Upper lobe of left lung (tissue), 6 donors: ENCODE measurements at places on chromosomes 1 and 21.

DNA sequence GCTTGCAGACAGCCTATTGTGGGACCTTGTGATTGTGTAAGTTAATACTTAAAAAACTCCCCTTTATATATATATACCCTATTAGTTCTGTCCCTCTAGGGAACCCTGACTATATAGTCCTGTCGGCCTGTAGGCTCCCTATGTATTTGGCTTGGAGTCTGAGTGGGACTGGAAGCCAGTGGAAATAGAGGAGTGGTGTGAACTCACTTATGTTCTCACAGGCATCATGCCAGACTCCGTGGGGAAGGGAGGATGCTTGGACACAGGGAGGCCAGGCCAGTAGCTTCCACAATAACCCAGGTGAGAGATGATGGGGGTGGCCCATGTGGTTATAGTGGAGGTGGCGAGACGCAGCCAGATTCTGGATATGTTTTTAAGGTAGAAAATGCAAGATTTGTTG lies 136.7 kb upstream of the SYT6 start:
- no peak for DNase-seq

- DNase-seq, result no peak
Measured at GRCh38 chr1:86064899-86065298, 91.7 kb downstream of the COL24A1 start.

DNA sequence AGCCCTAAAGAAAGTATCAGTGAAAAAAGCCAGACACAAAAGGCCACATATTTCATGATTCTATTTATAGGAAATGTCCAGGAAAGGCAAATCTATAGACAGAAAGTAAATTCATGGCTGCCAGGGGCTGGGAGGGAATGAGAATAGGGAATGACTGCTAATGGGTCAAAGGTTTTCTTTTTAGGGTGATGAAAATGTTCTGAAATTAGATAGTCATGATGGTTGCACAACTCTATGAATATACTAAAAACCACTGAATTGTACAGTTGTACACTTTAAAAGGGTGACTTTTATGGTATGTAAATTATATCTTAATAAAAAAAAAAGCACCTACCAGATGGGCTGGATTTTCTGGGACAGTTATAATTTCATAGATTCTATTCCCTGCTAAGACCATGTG lies 114.8 kb downstream of the CNIH3 start:
- DNase-seq, result no peak

GRCh38 chr1:225768662-225769426 lies 8.8 kb upstream of the SRP9 start:
- DNase-seq, result no peak

- no peak for DNase-seq
Measured at GRCh38 chr1:245277276-245277675, 122.5 kb downstream of the KIF26B start.

- no peak for DNase-seq
Measured at GRCh38 chr1:1365875-1366698, 7.7 kb upstream of the MXRA8 start.

- DNase-seq, result no peak
Measured at GRCh38 chr21:27017246-27017645, 50.4 kb upstream of the ADAMTS5 start.

GRCh38 chr1:70528590-70529333 lies 117.7 kb downstream of the CTH start:
- no peak for DNase-seq
